Activated CD4-positive, alpha-beta T cell treated with anti-CD3 and anti-CD28 coated beads, Interleukin-2, amount 50 U/mL, for 48 hours (primary cell): ENCODE measurements at places on chromosomes 1 and 21.

DNA sequence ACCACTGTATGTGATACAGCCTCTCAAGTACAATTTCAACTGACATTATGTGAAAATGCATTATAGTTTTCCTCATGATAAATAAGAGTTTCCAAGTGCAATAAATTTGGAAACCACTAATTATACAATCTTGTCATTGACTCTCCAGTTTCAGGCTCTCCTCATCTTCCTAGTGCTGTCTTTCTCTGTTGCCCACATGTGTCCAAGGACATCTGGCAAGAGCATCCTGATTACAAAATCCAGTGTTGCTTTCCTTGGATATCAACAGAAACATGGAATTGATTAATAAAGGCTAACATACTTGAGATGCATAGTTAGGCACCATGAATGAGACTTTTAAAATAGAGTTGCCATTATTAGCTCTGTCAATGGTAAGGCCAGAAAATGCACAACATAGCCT, 15.6 kb upstream of the MAP10 start:
- DNase-seq = no peak

- no peak for DNase-seq
Measured at GRCh38 chr1:14498839-14499238, 99.6 kb upstream of the KAZN start.

GRCh38 chr1:245715291-245715701, 560.5 kb downstream of the KIF26B start:
- no peak for DNase-seq

DNA sequence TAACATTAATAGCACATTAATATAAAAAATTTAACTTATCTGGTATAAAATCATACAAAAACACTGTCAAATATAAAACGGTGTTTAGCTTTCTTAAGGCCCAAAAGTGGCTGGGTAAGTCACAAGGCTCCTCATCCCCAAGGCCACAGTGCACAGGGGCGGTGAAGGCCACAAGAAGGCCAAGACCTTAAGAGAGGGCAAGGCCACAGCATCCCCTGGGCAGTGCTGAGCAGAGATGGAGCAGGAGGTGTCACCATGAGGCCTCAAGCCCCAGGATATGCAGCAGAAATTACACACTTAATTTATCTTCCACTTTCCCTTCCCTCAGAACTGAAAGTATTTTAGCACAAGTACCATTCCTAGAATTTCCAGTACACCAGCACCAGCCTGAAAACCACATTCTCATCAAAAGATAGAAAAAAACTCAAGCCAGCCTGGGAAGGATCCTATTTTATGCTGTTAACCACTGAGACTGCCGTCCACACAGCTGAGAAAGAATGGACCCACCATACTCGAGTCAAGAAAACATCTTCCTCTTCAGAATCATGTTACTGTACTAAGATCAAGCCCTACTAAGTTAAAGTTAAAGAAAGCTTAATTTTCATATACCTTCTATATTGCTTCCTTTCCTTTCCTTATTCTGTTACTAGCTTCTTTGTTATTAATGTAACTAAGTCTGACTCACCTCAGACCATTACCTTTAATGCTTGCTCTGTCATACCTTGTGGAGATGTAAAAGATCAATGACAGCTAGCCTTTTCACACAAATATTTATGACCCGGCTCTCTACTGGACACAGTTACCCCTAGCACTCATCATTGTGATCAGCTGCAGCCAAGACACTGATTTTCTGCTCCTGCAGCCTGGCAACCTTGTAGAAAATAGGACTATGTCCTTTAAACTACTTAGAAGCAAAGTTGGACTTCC, 26.4 kb upstream of the FMO1 start:
- DNase-seq = no peak

DNA sequence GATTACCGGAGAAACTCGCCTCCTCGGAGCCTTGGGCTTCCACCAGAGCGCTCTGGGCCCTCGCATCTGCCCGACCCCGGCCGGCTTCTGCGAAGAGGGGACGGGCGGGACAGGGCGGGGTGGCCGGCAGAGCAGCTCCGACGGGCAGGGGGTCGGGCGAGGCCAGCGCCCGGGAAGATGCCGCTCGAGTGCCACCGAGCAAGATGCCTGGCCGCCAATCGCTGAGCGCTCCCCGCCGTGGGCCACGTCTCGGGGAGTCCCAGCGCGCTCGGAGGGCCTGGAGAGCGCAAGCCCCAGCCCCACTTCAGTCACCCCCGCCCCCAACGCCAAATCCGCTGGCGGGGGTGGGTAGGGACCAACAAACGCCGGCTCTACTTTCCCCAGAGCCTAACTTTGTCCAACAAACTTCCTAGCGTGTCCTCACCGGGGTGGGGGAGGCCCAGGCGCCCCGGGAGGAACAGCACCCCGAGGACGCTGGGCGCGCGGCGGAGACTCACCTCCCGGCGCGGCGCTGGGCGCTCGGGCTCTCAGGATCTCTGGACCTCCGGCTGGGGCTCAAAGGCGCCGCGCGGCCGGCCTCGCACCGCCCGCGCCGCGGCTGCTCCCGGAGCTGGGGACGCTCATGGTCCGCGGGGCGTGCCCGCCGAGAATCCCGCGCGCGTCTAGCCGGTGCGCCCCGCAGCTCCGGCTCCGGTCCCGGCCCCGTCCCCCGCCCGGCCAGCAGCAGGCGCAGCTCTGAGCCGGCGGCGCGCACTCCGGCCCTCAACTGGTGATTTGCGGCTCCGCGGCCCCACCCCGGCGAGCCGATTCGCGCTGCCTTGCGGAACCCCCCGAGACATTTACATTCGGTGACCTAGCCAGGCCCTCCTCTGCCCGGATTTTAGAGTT, at the start of gene BCAR3:
Gene BCAR3, minus strand, starts transcription at position 737 of the 888 bp plus-strand sequence. CDS start 6,907 bp downstream, outside the sequence.
- peak; percentile 40 for DNase-seq

- no peak for DNase-seq
Measured at GRCh38 chr21:26769613-26770188, 75.5 kb downstream of the ADAMTS1 start.

DNA sequence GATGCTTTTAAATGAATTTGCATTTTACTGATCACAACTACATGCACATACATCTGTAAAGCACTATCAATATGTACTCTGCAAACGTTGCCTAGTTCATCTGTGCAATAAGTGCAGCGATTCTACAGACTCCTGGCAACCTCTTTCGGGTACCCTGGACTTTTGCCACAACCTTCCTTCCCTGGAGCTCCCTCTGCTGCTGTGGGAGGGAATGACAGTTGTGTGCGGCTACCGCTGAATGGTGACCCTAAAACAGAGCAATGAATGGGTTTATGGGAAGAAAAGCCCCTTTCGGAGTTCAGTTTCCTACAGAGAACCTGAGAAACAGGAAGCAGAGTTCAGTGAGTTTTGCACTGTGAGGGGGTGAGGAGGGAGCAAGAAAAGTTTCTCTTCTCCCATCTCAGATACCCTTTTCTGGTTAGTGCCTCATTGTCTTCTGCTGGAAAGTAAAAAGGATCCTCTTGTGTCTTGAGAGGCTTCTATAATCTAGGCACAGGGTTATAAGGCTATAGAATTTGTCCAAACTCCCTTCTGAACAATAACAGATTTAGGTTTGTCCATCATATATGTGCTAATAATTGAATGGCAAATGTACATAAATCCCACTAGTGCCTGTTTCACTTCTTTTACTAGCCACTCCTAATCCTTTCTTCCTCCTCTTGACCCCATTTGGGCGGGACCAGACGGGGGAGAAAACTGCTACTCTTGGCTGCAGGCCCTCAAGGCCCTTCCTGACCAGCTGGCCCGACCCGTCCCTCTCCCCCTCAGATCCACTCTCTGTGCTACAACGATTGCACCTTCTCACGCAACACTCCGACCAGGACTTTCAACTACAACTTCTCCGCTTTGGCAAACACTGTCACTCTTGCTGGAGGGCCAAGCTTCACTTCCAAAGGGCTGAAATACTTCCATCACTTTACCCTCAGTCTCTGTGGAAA, 19.8 kb upstream of the SARS1 start:
- peak; percentile 74 for DNase-seq

GRCh38 chr1:66648901-66649595, 103.2 kb upstream of the DYNLT5 start:
- DNase-seq = no peak

DNA sequence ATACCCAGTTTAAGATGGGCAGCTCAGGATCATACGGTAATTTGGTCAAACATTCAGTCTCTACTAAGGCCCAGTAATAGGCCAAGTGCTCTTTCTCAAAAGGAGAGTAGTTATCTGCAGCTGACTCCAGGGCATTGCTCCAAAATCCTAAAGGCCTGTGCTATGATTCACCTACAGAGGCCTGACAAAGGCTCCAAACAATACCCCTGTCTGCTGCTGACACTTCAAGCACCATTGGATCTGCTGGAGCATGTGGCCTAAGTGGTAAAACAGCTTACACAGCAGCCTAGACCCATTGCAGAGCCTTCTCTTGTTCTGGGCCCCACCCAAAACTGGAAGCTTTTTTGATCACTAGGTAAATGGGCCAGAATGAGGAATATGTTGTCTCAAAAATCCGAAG, 22.8 kb downstream of the SLAMF7 start:
- no peak for DNase-seq

- DNase-seq = peak; percentile 68
Measured at GRCh38 chr1:227766015-227766634, 30.9 kb downstream of the SNAP47 start.

- DNase-seq = no peak
Measured at GRCh38 chr1:46220808-46221207, 17.7 kb downstream of the LURAP1 start.

DNA sequence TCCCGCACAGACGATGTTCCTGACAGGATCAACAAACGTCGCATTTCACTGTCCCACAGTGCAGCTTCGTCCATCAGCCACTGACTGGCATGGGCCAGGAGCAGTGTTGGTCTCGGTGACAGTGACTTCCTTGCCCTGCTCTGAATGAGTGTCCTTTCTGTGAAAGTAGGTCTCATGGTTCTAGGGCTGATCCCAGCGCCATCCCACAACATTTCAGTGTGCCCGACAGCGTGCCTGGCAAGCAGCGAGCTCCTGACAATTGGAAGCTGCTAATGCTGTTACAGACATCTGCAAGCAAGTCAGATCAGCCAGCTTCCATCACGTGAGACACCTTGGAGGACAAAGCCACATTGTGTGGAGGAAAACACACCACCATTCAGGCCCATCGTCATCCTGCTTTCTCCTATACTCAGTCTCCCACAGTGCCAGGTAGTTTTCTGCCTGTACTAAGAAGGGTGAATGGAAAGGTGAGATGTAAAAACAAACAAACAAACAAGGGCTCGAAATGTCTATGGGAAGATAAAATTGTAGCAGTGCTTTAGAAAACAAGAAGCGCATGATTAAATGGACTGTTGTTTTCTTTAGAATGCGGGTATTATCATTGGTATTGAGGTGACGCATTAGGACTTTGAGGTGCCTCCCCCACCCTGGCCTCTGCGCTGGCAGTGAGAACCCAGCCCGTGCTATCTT, 21.9 kb downstream of the ERRFI1 start:
- no peak for DNase-seq

DNA sequence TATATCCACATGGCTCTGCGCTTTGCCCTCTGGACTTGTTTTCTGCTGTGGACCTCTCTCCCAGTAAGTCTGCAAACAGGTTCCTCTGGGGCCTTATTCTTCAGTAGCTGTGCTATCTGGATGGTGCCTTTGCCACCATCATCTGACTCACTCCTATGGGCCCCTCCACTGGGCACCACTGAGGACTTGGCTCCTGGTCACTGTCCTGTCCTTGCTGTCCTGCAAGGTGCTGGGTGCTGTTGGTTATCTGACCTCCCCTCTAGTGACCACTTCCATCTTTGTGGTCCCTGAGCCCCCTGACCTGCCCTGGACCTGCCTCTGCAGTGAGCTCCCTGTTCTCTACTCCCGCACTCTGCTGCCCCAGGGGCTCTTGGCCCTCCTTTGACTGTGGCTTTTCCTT, 6.7 kb downstream of the CNIH3 start:
- no peak for DNase-seq

DNA sequence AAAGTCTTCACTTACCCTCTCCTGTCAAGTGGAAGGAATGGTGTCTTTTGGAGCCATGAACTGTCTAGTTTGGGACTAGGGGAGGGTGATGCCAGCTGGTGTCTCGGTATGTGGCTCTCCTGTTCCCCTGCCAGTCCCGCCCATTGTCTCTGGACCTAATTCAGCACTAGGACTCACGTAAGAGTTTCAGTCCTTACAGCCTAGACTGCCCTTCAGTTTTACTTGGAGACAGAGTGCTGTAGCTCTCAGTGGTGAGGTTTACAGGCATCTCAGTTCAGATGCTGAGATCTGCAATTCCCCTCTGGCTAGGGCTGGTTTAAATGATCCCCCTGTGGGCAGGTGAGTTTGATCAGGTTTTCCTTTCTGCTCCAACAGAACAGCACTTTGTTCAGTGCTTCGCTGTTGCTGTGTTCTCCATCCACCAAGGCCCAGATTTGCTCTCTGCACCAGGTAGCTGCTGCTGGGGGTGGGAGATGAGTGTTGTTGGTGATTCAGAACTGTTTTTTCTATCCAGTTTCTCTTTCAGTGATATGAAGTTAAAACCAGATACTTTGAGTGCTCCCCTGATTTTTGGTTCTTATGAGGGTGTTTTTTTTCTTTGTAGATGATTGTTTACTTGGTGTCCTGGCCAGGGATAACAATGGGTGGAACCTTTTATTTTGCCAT, 198.3 kb upstream of the RNPC3 start:
- no peak for DNase-seq

GRCh38 chr1:3081171-3081683, 12.2 kb downstream of the PRDM16 start:
- DNase-seq = no peak
